Activated naive CD4-positive, alpha-beta T cell treated with anti-CD3 and anti-CD28 coated beads, Interleukin-2, amount 50 U/mL, for 72 hours (primary cell): ENCODE measurements at places on chromosomes 1 and 21. TPM values are rescaled to one million over a fixed set of nuclear protein-coding genes. Genes with fewer than 3 reads are reported as not detected.

DNA sequence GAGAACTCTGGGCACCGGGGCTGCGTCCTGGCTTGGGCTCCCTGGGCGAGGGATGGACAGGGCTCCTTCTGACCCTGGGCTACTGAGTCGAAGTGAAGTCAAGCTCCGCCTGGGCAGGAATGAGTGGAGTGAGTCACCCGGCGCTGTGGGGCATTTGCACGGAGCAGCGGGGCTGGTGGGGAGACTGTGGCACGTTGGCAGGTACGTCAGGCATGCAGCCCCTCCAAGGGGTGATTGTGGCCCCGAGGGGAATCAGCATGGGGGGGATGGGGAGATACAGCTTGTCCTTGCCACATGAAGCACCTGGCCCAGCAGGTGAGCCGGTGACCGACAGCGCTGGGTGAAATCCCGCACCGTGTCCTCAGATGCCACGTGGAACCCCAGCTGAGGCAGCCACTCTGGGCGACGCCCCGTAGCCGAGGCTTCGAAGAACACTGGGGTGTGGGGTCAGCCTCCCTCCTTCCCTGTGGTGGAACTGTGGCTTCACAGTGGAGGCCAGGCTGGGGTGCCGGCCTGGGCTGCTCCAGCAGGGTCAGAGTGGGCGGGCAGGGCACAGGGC is 62.3 kb downstream of the COL18A1 start:
- DNase-seq = no peak

Gene IL19
- total RNA-seq = not detected

DNA sequence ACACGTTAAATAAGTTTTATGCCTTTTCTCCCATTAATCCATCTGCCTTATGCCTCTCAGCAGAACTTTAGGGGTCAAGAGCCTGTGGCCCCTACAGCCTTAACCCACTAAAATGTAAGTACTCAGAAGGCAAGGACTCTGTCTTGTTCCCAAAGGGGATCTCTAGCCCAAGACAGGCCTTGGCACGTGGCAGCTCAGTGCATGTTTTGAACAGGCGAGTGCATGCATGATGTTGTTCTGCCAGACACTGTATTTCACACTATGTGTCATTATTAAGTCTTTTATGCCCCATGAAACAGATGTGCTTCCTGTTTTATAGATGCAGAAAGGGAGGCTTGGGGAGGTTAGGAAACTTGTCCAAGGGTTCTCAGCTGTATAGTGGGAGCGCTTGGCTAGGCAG is 102.8 kb downstream of the ETS2 start:
- DNase-seq = no peak

Gene ENSA
- 133 TPM for total RNA-seq

Gene SLC19A1
- total RNA-seq = 24.9 TPM

Gene SLAMF8
- total RNA-seq = 0.21 TPM
